ENCODE measurements at places on chromosomes 4 and X.

GRCh38 chr4:38950159-38950558 is 82.0 kb downstream of the TMEM156 start:
- no peak for DNase-seq

GRCh38 chrX:16310326-16310725 is 143.0 kb downstream of the MAGEB17 start:
- no peak for DNase-seq

DNA sequence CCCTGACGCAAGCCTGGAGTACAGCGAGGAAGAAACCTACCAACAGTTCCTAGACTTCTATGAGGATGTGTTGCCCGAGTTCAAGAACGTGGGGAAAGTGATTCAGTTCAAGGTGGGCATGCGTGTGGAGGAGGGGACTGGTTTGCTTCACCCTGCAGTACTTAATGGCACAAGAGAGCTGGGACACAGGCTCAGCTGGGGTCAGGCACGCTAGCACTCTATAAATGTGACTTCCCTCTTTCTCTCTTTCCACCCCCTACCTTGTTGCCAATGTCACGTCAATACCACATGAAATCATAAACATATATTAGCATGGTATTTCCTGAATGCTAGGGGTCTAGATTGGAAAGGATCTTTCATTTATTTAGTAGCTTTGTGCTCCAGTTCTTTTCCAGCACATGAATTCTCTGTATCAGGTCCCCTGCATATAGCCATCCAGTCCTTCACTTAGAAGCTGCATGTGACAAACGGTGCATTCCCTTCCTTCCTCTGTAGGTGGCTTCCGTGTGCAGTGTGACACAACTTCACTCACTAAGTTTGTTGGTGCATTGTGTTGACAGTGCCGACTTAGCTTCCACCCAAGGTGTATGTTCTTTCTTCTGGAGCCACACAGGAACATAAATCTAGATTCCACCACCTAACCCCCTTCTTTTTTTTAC is 25.6 kb downstream of the ZRSR2 start:
- peak; percentile 5 for DNase-seq

GRCh38 chrX:47776292-47777006 is 60.3 kb upstream of the ZNF81 start:
- DNase-seq, result no peak

- DNase-seq, result no peak
These were observed 73.0 kb downstream of the AFF1 start for GRCh38 chr4:87007528-87008446.

DNA sequence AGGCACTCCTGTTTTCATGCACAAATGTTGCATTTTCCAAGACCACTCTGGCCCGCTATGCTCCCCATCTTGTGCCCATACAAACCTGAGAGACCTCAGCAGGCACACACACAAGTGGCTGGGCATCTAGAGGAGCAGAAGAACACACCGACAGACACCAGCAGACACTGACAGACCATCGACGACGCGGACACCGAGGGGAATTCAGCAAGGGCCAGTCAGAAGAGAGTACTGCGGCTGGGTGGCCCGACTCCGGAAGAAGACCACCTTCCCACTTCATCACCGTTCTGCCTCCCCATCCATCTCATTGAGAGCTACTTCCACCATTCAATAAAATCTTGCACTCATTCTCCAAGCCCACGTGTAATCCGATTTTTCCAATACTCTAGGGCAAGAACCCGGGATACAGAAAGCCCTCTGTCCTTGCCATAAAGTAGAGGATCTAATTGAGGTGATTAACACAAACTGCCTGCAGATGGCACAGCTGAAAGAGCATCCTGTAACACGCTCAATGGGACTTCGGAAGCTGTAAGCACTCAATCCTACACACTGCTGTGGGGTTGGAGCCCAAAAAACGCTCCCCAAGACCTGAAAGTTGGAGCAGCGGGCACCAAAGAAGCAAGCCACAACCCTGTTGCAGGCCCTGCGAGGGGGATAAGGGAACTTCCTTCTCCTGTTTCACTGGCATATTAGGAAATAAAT is 780.9 kb downstream of the ARAP2 start:
- no peak for DNase-seq

DNA sequence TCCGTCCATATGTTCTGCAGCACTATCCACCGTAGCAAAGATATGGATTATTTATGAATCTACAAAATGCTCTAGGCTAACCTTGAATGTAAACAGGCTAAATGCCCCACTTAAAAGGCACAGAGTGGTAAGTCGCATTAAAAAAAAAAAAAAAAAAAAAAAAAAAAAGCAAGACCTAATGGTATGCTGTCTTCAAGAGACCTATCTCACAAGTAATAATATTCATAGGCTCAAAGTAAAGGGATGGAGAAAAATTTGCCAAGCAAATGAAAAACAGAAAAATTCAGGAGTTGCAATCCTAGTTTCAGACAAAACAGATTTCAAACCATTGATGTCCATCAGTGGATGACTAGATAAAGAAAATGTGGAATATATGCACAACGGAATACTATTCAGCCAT is 139.4 kb downstream of the GLRA3 start:
- DNase-seq, result no peak

DNA sequence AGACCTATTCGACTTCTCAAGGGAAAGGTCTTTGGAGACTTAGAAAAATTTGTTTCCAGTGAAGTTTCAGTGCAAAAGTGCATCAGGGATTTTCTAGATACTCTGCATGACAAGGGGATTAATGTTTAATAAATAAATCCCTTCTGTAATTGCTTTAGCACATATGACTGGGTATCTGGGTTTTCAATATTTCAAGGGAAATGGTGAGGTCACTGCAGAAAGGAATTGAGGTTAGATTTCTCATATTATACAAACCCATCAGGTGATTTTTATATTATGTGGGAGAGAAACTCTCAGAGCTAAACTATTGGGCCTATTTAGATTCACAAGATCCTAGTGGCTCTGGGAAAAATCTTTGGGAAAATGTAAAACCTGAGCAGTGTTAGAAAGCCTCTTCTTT is 48.3 kb upstream of the SLC4A4 start:
- DNase-seq, result no peak

- DNase-seq, result peak; percentile 27
These were observed 3.5 kb upstream of the IQSEC2 start for GRCh38 chrX:53284684-53285447.

GRCh38 chr4:38190717-38191178 is 230.6 kb downstream of the PTTG2 start:
- no peak for DNase-seq

DNA sequence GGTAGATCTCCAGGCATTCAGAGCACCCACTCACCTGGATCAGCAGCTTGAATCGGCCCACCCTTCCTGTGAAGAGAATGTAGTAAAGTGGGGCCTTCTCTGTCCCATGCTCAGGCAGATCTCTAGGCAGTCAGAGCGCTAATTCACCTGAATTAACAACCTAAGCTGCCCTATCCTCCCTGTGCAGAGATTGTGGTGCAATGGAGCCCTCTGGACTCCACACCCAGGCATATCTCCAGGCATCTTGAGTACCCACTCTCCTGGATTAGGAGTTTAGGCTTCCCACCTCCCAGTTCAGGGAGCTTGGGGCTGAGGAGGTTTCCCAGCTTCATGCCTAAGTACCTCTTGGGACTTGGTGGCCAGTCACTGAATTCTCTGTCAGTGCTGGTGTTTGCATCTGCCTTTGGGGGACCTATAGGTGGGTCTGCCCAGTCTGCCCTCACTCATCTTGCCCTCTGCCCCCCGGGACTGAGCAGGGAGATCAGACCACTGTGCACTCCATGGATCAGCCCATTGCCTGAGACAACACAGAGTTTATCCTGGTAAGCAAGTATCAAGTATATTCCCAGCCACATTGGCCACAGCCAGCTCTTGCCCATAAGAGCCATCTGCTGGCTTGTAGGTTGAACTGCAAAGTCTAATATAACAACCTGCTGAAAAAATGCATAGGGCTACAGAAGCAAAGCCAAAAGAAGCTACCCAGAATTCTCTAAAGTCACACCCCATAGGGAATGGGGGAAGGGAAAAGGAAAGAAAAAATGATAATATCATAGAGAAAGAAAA is 372.9 kb downstream of the KLHL13 start:
- DNase-seq, result no peak

- DNase-seq, result no peak
These were observed 43.9 kb downstream of the CC2D2A start for GRCh38 chr4:15513545-15513944.

- DNase-seq, result no peak
These were observed 93.4 kb downstream of the TENT5D start for GRCh38 chrX:80513625-80514024.

- no peak for DNase-seq
These were observed 53.5 kb downstream of the PLAC1 start for GRCh38 chrX:134604701-134605311.

DNA sequence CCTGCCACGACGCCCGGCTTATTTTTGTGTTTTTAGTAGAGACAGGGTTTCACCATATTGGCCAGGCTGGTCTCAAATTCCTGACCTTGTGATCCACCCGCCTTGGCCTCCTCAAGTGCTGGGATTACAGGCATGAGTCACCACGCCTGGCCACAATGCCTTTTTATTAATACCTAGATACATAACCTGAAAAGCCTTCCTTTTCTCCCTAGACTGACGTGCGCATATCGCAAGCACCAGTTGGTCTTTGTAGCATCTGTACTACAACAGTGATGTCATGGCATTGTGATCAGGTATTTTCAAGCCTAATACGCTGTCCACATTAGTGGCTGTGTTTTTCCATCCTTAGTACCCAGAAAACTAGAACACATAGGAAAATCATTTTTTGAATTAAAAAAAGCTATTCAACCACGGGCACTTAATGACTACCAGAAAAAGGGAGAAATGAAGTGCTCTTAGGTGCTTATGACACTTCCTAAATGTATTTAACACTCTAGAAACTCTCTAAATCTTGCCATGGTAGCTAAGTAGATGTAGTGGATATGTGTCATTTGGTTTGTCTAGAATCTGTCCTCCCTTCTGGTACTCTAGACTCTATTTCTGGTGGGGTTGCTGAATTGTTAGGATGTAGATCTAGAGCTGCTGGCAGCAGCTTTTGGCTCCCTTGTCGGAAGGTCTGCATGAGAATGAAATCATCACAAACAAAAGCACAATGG is 707.8 kb downstream of the STIM2 start:
- DNase-seq, result no peak

- no peak for DNase-seq
These were observed 22.5 kb downstream of the PPA2 start for GRCh38 chr4:105451346-105451745.

- no peak for DNase-seq
These were observed 515.7 kb downstream of the RPA4 start for GRCh38 chrX:97399400-97399799.

- DNase-seq, result no peak
These were observed 6.2 kb downstream of the TCEAL9 start for GRCh38 chrX:103362474-103362873.

DNA sequence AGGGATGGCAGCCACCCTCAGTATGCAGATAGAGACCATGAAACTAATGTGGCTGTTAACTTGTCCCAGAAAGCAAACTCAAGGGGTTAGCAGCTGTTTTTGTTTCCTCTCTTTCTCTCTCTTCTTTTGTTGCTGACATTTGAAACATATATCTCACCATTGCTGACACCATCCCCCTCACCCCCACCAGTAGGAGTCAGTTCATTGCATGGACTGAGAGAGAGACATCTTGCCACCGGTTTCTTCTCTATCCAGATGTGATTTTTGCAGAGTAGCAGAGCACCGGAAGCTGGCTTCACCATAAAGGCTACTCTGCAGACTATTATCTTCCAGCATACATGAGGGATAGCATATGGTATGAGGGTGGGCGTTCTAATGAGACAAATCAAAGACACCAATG is 177.1 kb upstream of the FRG1 start:
- DNase-seq, result no peak

DNA sequence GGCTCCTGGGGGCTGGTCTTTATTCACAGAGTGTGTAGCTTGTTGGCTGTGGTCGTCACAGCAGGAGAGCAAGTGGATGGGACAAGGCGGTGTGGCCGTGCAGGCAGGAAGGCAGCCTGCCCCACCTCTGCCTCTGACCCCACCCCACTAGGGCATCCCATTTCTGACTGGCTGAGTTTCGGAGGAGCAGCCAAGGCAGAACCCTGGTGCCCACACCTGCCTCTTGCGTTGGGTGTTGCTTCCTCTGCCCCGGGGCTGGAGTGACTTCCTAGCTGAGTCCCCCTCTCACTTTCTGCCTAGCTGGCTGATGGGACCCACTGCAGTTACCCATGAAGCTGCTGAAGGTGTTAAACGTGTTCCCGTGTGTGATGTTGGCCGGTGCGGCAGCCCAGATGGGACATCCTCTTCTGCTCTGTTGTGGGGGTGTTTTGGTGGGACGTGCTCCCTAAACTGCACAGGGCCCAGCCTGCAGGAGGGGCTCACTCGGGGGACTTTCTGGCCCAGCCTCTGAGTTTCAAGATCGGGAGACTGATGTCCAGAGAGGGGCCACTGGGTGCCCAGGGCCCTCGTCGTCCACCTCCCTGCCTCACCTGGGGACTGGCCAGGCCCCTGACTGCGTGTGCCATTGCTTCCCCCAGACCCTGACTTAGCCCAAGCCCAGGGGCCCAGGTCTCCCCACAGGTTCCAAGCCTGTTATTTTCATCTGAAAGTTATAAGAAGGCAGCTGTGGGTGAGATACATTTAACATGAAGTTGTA is 101.5 kb downstream of the PSAPL1 start:
- no peak for DNase-seq

DNA sequence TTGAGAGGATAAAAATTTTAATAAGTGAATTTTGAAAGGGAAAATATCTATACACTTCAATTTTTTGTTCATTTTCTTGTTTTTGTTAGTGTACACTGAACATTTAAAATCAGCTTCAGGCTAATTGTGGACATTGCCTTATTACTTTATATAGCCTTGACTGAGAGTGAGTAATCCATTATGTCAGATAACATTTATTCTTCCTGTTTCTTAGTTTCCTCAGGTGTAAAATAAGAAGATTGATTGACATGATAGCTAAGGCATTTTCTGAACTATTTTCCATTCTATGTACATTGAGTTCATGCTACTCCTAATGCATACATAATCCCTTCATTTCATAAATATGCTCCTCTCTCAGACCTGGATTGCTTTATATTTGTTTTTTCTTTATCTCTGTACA is 607.3 kb upstream of the AADAT start:
- DNase-seq, result no peak

- no peak for DNase-seq
These were observed 64.6 kb upstream of the ESX1 start for GRCh38 chrX:104319346-104319745.

DNA sequence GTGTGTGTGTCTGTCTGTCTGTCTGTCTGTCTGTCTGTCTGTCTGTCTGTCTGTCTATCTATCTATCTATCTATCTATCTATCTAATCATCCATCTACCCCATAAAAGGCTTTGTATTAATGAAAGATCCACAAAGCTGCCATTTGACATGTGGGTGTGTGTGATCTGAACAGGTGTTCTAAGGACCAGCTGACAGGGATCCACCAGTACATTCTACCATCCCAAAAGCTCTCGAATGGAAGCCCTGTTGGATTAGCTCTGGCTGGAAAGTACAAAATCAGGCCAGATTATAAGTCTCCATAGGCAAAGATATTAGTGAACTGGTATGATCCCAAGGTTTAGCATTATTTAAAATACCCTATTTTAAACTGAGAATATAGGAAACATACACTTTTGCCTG is 299.3 kb downstream of the CAMK2D start:
- DNase-seq, result no peak

GRCh38 chrX:151386838-151387459 is 10.1 kb upstream of the VMA21 start:
- DNase-seq, result no peak

GRCh38 chr4:6715704-6716017 is 313 bp upstream of the BLOC1S4 start:
- DNase-seq, result no peak
